NCI-H1436 treated with DMSO at 0.1 percent for 48 hours (cell line): ENCODE measurements at places on chromosomes 11 and 22.

DNA sequence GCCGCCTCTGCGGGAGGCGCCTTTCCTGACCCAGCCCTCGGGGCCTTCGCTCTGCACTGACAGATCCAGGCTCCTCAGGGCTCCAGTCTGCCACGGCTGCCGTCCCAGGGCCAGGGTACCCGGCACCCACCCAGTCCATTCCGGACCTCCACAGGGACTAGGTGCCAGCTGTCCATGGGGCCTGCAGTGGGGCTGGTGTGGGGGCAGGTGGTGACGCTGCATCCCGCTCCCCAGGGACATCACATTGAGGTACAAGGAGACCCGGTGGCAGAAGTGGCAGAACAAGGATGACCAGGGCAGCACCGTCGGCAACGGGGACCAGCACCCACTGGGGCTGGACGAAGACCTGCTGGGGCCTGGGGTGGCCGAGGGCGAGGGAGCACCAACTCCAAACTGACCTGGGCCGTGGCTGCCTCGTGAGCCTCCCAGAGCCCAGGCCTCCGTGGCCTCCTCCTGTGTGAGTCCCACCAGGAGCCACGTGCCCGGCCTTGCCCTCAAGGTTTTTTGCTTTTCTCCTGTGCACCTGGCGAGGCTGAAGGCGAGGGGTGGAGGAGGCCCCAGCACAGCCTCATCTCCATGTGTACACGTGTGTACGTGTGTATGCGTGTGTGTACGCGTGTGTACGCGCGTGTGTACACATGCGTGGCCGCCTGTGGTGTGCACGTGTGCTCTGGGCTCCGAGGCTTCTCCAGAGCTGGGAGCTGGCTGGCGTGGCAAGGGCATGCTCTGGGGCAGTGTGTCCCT is 16.7 kb downstream of the RNH1 start:
- no peak for DNase-seq

GRCh38 chr11:27116684-27117083 is 76.1 kb downstream of the BBOX1 start:
- no peak for DNase-seq

GRCh38 chr11:2836315-2837095 is 49.1 kb downstream of the CDKN1C start:
- no peak for DNase-seq

DNA sequence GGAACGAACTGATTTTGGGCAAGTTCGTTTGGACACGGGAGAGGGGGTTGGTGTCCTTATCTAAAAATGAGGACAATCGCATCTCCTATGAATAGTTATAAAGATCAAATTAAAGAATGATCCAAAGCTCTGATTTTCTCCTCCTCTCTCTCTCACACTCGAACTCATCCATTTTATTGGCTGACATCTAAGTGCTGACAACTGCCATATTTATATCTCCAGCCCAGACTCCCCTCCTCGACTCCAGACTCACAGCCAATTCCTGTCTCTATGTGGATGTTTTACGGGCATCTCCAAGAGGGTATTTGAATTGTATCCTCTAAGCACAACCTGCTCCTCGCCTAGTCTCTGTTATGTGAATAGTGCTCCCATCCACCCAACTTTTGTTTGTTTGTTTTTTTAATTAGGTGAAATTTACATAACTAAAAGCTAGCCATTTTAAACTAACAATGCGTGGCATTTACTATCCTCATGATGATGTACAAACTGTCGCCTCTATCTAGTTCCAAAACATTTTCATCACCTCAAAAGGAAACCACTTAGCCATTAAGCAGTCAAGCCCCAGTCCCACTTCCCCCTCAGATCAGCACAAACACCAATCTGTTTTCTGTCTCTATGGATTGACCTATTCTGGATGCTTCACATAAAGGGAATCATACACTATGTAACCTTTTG is 4.0 kb downstream of the SYN3 start:
- DNase-seq, result no peak

DNA sequence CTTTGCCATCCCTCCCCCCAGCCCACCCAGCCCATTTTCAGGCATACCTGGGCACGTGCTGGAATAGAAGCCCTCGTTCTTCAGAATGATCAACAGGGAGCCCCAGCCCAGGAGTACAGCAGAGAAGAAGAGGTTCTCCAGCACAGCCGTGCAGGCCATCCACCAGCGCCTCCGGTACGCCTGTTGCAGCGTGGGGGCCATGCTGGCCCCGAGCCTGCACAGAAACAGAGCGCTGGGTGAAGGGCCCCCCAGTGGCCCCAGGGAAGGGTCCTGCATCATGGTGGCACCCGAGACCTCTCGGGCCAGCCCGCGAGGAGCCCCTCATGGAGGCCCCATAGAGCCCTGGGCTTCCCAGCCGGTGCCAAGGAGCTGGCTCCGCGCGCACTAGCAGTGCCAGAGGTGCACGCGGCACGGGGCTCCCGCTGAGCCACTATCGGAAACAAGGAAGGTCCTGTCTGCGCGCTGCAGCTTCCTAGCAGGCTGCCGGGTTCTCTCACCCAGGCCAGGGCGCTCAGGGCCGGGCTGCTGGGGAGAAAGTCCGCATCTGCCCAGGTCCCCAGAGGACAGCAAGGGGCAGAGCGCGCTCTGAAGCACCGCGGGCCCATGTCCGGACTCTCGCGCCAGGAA is 1.5 kb downstream of the SLC43A1 start:
- no peak for DNase-seq

DNA sequence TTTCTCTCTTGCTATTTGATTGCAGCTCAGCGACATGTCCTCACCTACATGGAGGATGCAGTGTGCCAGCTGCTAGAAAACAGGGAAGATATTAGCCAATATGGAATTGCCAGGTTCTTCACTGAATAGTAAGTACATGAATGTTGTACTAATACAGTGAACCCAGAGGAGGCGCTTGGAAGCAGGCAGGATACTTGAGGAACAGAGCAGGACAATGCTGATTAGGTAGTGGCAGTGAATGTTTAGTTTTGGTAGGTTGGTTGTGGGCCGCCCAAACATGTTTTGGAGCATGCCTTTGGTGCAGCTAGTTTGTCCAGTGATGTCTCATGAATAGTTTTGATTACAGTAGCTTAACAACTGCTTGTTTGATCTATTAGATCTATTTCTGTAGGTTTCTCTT is 50.6 kb downstream of the CSTPP1 start:
- DNase-seq, result no peak

DNA sequence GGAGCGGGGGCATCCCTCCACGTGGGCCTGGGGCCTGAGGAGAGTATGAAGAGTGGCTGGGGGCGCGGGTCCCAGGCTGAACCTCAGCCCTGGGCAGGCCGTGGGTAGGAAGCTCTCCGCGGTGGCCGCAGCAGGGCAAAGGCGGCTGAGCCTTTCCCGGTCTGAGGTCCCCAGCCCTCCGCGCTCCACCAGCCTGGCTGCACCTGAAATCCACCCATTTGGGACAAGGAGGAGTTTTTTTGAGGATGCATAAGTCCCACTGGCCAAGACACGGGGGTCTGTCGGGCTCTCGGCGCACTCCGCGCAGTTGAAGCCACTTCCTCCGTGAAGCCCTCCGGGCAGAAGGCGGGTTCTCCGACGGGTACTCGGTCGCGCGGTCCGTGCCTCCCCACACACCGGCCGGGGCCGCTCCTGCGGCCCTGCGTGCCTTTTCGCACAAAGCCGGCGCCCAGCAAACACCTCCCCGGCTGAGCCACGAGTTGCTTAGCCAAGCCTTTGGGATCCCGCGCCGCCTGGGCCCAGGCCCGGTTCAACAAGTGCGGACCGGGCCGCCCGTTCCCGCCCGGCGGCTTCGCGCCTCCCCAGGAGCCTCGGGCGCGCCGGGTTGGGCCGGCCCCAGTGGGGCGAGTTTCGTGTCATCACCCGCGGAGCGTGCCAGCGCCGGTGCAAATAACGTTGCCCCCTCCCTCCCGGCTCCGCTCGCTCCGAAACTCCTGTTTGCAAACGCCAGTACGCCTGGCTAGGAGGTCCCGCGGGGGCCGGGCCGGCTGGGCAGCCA is 666 bp upstream of the OVOL1 start:
- DNase-seq, result no peak

- no peak for DNase-seq
Observed at GRCh38 chr11:113778111-113778910, 1.3 kb upstream of the CLDN25 start.
